ENCODE measurements at places on chromosomes 4 and X.

DNA sequence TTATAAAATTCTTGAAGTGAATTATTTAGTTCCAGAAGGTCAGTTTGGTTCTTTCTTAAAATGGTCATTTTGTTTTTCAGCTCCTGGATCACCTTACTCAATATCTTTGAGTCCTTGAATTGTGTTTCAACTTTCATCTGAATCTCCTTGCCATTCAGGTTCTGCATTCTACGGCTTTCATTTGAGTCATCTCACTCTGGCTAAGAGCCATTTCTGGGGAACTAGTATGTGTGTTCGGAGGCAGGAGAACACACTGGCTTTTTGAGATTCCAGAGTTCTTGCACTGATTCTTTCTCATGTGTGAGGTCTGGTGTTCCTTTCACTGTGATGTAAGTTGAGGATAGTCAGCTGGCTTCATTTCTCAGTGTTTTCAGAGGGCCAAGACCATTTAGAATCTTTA, 708.4 kb upstream of the FRG1 start:
- DNase-seq = no peak

GRCh38 chrX:130110379-130111219, at the start of gene ELF4:
ELF4 (minus strand) TSS chrX:130110497; CDS start chrX:130081330, 29,167 bp downstream.
- no peak for DNase-seq

GRCh38 chr4:48660347-48660746, 119.7 kb downstream of the FRYL start:
- DNase-seq = no peak

GRCh38 chrX:132776486-132777210, 181.8 kb downstream of the HS6ST2 start:
- DNase-seq = no peak

DNA sequence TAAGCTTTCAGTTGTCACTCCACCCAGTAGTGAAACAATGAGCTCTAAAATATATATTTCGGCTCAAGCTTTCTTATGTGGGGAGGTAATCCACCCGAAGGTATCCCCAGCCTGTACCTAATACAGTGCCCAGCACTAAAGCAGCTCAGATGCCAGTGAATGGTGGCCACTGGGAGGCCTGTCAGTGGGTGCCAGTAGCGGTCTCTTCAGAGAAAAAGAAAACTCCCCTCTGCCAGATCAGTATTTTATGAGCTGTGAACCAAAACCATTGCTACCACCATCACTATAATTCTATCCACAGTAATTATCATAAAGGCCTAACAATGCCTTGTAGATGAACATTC, 835 bp upstream of the NFKB1 start:
- no peak for DNase-seq

GRCh38 chr4:74339501-74339900, 25.4 kb upstream of the EREG start:
- DNase-seq = no peak

DNA sequence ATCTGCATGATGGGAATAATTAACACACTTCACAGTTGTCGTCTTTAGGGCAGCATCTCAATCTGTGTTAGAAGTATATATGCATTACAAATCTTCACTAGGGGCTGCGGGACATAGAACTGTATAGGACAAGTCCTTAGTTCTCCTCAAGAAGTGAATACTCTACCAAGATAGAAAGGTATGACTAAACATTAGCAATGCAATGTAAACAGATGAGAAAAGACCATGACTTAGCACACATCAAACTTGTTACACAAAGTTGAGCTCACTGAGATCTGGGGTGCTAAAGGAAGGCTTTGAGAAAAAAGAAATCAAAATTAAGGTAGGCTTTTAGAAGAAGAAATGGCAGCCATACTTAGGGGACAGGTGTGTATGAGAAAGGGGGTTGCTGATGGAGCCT, 182.1 kb upstream of the MAP3K15 start:
- DNase-seq = no peak

DNA sequence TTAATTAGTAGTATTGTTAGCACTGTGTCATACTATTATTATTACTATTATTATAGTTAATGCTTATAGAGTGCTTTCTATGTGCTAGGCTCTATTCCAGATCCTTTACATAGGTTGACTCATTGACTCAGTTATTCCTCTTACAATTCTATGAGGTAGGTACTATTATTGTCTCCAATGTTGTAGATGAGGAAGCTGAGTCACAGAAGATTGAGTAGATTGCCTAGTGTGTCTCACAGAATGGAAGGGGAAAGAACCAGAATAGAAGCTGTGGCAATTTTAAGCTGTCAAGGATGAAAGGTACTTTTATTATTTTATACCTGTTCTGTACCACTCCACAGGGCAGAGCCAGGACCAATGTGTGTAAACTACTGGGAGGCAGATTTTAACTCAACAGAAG, 1.9 kb upstream of the TCEAL1 start:
- DNase-seq = no peak

- DNase-seq = no peak
Measured at GRCh38 chr4:15848191-15848842, 70.2 kb downstream of the CD38 start.

GRCh38 chr4:153248641-153249198, 44.5 kb downstream of the TRIM2 start:
- DNase-seq = no peak

- DNase-seq = no peak
Measured at GRCh38 chr4:35966566-35966965, 277.7 kb downstream of the ARAP2 start.

GRCh38 chr4:114393295-114394038, 205.1 kb upstream of the UGT8 start:
- DNase-seq = no peak

DNA sequence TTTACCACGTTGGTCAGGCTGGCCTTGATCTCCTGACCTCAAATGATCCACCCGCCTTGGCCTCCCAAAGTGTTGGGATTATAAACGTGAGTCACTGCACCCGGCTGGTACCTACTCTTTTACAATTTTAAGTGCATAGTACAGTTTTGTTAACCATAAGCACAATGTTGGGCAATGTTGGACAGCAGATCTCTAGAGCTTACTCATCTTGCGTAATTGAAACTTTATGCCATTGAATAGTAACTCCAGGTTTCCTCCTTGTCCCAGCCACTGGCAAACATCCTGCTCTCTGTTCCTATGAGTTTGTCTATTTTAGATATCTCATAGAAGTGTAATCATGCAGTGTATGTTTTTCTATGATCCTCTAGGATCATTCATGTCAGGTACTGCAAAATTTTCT, 9.3 kb upstream of the CPE start:
- DNase-seq = no peak

DNA sequence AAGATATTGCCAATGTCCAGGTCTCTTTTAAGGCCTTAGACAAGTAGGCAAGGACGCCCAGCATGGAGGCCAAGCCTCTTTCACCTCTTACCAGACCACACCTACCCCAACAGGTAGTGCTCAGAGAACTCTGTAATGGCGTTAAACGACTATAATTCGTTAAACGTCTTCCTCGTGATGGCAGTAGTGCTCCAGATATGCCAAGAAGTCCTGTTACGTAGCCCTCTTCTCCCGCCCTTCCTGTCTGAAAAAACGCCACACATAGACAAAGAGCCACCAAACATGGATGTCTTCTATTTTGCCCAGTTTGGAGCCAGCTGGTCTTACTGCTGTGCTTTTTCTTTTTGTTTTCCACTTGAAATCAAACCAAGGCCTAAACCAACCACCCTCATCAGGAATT, 190.7 kb downstream of the OR13H1 start:
- no peak for DNase-seq

DNA sequence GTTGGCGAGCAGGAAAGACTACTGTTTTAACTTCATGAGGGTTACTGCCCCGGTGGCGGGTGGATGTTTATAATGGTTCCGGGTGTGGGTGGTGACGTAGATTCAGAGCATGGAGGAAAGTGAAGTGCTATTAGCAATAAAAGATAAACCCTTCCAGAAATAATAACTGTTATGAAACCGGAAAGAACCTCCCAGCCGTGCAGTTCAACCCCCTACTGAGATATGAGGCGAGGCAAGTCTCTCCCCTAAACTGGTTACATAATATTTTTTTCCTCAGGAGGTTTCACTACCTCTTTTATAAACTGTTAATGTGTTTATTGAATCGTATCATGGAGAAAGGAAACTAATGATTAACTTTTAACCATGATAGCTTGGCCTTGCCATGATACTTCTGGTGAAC, 33.9 kb upstream of the STIM2 start:
- DNase-seq = no peak

GRCh38 chrX:139834879-139835278, 98.0 kb downstream of the ATP11C start:
- no peak for DNase-seq

DNA sequence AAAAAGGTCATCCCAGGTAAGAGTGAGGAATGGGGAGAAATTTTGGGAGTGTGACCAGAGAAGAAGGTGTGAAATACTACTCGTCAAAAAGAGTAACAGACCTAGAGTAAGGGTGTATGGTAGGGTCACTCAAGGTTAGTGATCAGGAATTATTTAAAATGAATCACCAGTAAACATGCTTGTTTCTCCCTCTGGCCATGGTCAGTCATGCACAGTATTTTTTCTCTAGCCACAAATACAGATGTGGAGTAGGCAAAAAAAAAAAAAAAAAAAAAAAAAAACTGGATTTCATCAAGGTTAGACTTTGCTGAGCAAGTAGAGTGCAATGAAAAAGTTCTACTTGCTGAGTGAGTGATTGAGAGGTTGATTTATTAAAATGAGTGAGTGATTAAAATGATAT, 34.2 kb upstream of the SLIT2 start:
- no peak for DNase-seq

DNA sequence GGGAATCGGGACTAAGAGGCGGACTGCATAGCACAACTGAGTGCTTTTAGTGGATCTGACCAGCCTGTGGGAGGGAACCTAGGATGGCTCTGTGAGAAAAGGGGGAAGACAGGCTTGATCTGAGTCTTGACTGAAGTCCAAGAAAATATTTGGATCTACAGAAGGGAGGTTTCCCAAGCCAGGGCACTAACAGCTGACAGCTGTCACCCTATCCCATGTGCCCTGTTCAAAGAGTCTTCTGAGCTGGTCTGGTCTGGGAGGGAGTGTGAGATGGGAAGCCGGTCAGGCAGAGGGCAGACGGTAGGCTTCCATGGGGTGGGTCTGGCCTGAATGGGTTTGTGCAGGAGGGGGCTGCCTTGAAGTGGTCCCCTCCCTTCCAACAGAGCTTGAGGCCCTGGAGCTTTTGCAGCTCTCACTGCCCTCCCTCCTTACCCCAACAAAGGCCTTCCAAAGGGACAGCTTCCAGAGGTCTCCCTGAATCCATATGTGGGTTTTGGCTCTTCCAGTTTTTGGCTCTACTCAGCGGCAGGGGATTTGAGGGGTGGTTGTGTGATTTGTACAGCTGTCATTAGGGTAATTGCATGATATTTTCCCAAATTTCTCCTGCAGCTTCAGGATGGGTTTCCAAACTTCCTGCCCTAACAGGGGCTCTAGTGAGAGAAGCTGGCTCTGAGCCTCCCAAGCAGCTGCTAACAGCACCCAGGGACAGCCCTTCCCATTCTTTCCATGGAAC, 643.7 kb downstream of the BCOR start:
- peak; percentile 92 for DNase-seq

GRCh38 chrX:124504111-124504983, 158.0 kb downstream of the SH2D1A start:
- DNase-seq = no peak

- DNase-seq = no peak
Measured at GRCh38 chr4:186499467-186499866, 55.9 kb downstream of the MTNR1A start.

GRCh38 chr4:110611968-110612447, 10.9 kb downstream of the PITX2 start:
- no peak for DNase-seq

DNA sequence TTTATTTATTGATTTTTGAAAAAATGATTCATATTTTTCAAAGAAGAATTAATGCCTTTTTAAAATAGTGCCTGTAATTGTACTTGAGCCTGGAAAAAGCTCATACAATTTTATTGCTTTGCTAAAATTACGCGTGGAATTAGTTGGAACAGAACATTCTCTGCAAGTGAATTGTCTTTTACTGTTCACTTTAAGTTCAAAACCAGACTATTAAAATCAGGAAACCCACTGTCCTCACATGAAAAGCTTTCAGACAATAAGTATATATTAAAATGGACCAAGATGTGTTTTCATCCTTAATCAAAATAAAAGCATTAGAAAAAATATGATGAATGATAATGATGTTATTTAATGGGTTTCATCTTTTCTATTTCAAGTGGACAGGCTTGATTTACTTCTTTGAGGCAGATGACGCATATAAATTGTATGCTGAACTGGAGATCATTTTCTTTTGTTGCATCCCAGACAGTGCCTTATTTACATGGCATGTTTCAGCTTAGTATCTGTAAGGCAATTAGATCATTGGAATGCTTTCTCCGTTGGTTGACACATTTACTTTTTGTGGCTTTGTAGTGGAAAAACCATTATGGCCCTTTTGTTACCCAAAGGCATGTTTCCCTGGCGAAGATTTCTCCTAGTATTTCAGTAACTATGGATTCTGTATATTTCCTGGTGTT, 299.0 kb upstream of the MAGEC2 start:
- no peak for DNase-seq

GRCh38 chr4:1495416-1496115, 89.3 kb upstream of the NKX1-1 start:
- DNase-seq = no peak

DNA sequence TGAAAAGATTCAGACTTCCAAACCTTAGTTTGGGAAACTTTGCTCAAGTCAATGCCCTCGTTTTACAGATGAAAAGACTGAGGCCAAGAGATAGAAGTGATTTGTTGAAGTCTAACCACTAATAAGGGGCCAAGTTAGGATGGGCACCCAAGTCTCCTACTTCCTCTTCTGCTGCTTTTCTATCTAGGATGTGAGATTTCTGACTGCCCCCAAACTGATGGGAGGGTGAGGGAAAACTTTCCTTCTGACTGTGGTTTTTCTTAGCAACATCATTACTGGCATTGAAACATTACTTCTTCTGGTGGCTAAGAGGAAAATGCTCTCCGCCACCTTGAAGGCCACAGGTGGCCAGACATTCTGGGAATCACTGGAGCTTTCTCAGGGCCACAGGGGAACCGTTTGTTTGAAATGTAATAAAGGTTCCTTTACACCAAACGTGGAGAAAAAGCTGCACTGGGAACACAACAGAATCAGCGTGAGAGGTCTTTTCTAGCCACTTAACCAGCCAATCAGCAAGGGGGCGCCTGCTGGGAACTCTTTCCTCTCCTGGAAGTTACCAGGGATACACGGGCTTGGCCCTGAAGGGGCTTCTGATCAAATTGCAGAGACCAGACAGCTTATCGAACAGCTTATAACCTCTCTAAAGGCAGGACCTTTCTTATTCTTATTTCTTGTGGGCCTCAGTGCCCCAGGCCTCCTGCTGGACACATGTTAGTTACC, 115.9 kb upstream of the TEX13D start:
- no peak for DNase-seq

GRCh38 chr4:111475666-111476065, 669.6 kb upstream of the FAM241A start:
- DNase-seq = no peak

DNA sequence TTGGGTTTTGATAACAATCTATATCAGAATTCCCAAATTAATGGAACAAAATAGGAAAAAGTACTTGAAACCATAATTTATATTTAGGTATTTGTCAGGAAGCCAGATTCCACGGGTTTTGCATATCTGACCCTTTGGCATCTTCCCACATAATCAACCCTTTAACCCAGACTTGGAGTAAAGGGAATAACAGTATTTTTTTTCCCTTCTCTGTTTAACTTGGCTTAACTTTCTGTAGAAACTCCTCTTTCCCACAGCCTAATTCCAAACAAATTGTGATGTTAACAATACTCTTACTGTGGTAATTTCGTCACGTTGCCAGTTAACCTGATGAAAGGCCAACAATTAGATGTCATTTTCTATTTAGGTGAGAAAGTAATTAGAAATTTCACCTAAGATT, 49.4 kb upstream of the GUCY1A1 start:
- no peak for DNase-seq

- DNase-seq = no peak
Measured at GRCh38 chr4:170015285-170015684, 10.9 kb downstream of the MFAP3L start.

Data from NCI-H524 treated with DMSO at 0.1 percent for 48 hours (cell line).